ENCODE measurements at places on chromosomes 7 and 10.

DNA sequence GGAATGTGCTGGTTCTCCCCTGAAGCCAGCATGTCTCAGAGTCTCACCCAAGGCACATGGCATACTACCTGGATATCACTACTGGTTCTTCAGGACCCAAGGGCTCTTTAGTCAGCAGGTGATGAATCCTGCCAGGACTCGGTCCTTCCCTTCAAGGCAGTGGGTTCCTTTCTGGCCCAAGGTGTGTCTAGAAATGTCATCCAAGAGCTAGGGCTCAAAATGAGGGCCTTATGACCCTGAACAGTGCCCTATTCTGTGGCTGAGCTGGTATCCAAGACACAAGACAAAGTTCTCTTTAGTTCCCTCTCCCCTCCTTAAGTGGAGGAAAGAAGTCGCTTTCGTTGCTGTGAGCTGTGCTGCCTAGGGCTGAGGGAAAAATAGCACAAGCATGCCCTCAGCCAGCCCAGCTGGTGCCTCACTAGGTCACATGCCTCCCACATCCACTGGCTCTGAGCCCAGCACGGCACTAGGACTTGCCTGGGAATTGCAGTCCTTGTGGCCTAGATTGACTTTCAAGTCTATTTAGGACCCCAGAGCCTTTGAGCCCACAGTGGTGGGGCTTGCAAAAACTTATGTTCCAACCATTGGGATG lies 106.0 kb downstream of the BMS1 start:
- no peak for DNase-seq

DNA sequence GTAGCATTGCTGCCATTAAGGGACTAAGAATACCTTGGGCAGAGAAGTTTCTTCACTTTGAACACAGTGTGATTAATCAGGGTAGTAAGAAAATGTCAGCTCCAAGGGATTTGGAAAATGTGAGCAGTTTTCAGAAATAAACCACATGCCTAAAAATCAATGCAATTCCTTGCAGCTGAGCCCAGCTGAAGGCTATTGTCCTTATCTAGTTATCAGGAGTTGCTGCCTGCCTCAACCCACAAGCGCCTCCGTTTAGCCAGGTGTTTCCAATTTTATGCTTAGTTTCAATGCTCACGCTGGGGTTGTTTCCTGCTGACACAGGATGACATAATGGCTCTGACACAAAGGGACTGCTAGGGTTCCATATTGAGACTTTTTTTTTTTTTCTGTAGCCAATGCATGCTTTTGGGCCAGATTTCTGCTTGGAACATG lies 132.3 kb upstream of the ANK3 start:
- no peak for DNase-seq

- DNase-seq: no peak
Observed at GRCh38 chr10:125300937-125301336, 140.6 kb upstream of the CTBP2 start.

- no peak for DNase-seq
Observed at GRCh38 chr10:123382491-123382890, 228.3 kb downstream of the BUB3 start.

GRCh38 chr7:43353902-43354301 lies 229.0 kb upstream of the STK17A start:
- DNase-seq: no peak

DNA sequence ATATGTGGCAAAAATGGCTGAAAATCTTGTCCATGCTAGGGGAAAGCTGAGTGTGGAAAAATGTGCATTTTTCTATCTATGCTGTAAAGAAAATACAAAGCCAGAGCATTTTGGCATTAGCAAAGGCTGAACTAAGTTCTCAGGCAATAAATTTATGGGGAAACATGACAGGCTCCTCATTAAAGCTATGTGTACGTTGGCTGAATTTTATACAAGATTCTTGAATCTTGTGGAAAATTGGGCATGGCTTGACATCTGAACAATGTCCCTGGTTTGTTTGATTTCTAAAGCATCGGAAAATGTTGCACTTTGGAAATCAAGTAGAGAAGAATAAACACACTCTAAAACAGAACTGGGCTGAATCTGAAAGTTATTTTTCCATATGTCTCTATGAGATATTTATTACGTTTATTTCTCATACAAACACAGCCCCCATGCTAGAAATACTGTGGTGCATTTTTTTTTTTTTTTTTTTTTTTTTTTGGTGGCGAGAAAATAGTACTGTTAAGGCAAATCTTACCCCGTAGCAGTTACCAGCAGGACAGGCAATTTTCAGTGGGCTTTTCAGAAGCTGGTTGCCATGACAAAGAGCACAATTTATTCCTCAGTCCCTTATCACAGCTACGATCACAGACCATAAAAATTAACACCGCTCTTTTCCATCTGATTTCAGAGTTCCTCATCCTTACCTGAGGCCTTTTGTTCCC lies 16.9 kb downstream of the CPA1 start:
- no peak for DNase-seq

GRCh38 chr10:68871731-68872342 lies 29.3 kb upstream of the DDX50 start:
- DNase-seq: no peak

- DNase-seq: no peak
Observed at GRCh38 chr7:27161214-27161720, 4.1 kb downstream of the HOXA9 start.

DNA sequence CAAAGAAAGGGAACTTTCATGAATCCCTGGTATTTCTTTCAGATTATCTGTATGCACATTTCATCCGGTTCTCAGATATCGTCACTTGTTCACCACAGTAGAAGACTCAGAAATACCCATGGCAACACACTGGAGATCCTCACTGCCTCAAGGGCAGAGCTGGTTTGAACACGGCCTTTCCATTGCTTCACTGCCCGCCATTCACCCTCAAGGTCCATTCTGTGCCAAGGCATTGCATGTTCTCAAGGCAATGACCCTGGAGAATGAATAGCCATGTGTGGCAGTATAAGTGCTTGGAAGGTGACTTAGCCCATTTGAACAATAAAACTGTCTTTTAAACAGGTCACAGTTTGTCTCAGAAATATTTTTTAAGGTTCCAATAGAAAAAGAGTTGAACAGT lies 606.5 kb downstream of the IPMK start:
- no peak for DNase-seq

DNA sequence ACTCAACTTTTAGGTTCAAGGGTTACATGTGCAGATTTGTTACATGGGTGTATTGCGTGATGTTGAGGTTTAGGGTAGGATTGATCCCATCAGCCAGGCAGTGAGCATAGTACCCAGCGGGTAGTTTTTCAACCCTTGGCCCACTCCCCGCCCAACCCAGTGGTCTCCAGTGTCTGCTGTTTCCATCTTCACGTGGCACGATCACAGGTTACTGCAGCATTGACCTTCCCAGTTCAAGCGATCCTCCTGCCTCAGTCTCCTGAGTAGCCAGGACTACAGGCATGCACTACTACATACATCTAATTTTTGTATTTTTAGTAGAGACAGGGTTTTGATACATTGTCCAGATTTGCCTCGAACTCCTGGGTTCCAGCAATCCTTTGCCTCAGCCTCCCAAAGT lies 905.7 kb upstream of the ZNF722 start:
- no peak for DNase-seq

DNA sequence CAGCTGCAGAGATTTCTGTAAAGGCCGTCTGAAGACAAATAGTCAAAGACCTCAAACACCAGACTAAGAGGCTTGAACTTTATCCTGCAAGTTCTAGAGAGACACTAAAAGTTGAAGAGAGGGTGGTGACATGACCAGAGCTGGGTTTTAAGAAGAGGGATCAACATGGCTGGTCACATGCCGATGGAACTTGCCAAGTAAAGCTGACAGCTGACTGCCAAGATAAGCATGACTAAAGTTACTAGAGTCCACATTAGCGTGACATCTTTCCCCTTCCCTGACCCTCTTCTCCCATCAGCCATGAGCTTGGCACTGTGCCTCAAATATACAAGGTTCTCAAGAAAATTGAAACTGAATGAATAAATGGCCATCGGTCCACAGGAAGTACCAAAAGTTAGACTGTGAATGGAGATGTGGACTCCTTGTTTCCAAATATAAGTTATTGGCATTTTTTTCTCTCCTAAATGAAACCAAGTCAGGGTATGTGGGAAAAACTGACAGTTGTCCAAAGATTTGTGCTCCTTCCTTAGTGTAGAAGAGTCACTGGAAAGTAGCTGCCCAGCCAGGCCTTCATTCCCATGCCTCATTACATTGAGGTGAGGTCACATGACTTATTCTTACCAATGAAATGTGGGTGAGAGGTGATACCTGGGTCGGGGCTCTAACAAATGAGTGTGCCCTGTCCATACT lies 24.5 kb downstream of the XPNPEP1 start:
- DNase-seq: no peak

- DNase-seq: no peak
Observed at GRCh38 chr7:64618785-64619456, 47.0 kb upstream of the ZNF107 start.

- DNase-seq: no peak
Observed at GRCh38 chr10:5491477-5491876, 7.9 kb downstream of the CALML5 start.

DNA sequence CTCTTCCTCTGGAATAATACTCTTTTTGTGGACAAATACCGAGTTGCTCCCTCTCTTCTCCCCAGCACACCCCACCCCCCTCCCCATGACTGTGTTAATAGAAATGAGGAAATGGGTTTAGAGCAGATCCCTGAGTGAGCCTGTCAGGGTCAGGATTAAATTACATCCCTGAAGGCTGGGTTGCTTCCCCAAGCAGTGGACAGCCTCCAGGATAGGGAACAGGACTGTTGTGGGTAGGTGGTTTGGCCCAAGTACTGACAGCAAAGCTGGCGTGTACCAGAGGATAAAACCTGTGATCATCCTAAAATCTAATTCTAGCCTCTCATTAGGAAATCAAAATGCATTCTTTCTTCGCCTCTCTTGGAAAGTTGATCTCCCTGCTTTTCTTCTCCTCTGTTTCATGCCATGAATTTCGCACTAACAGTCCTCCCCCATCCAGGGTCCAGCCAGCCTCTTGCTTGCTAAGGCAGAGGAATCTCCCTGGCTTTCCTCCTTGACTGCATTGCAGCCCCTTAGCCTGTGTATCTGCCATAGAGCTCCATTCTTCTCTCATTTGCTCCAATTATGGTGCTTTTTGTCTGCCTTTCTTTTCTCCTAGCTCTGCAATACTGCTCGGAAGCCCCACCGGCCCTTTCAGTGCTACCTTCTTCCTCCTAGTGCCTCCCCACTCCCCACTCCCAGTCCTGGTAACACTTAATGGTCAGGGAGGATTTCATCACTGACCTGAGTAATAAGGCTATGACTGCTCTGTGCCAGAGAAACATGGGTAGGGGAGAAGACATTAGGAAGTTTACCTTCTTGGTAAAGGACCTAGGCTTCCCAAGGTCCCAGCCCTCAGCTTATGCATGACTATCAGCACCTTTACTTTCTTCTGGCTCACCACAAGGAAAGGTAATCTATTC lies 8.4 kb downstream of the LRRC4 start:
- no peak for DNase-seq

GRCh38 chr7:139575338-139575680 lies 51.8 kb downstream of the CLEC2L start:
- no peak for DNase-seq

- no peak for DNase-seq
Observed at GRCh38 chr10:31121757-31122577, 90.3 kb upstream of the ZNF438 start.

- no peak for DNase-seq
Observed at GRCh38 chr7:5284304-5285281, 1.9 kb downstream of the SLC29A4 start.

DNA sequence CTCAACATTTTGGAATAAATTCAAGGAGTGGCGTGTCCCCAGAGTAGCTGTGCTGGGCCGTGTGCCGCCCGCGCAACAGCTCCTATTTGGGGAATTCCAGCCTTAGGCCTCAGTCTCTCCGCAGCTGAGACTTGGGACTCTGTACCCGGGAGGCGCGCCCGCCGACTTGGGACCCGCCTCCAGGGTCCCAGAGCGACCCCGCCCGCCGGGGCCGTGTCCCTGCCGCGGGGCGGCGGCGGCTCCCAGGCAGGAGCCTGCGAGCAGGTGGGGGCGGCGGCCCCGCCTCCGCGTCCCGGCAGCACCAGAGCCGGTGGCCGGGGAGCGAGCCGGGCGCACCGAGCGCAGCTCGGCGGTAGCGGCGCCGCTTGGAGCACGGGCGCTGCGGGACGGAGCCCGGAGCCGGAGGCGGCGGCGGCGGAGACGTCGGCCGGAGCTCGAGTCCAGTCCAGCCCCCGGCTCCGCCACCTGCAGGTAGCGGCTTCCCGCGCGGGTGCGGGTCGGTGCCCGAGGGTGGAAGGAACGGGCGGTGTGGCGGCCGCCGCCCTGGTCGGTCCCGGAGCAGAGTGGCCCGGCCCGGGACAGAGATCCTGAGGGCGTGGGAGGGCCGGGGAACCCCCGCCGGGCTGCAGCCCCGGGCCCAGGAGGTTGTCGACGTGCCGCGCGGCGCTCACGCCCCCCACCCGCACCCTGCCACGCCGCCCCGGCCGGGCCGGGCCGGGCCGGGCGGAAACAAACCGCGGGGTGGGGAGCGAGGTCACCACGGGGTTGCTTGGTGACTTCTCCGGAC lies at the start of gene WIPF3:
Gene WIPF3, plus strand, starts transcription at position 301 of the 787 bp plus-strand sequence. CDS start 28,217 bp downstream, outside the sequence.
- no peak for DNase-seq

- DNase-seq: no peak
Observed at GRCh38 chr10:19931894-19932590, 115.8 kb downstream of the PLXDC2 start.

DNA sequence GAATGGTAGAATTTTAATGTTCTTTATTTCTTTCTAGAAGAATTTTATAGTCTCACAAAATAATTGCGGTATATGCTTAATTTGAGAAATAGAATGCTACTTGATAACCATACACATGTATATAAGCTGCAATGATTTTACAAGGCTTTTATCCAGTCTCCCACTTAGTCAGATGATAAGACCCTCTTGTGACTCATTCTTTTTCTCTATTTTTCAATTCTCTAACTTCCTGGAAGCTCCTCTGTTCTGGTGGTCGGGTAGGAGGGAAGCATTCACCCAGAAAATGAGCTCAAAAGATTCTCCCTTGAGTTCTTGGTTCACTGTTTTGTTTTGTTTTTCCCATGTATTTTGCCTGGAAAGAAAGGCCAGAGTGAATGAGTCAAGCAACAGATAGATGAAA lies 546.6 kb downstream of the INHBA start:
- no peak for DNase-seq

GRCh38 chr10:33015761-33016547 lies 57.9 kb upstream of the ITGB1 start:
- no peak for DNase-seq

- no peak for DNase-seq
Observed at GRCh38 chr7:69060516-69060915, 537.8 kb upstream of the AUTS2 start.

- no peak for DNase-seq
Observed at GRCh38 chr7:150481186-150481920, 30.9 kb downstream of the GIMAP8 start.

DNA sequence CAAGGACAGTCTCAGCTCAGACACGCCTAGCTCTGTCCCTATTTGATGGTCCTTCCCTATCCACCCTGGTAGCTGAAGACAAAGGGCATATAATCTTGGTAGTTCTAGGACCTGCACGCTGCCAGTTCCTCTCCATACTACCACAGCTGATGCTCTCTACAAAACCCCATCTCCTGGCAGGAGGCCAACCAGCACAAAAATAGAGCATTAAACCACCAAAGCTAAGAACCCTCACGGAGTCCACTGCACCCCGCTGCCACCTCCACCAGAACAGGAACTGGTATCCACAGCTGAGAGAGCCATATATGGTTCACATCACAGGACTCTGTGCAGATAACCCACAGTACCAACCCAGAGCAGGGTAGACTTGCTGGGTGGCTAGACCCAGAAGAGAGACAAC lies 299.4 kb downstream of the LRRTM3 start:
- DNase-seq: no peak

GRCh38 chr7:99461221-99461620 lies 4.7 kb downstream of the ATP5MF start:
- no peak for DNase-seq

- no peak for DNase-seq
Observed at GRCh38 chr7:153902862-153903261, 149.3 kb upstream of the DPP6 start.

Data from bone marrow (tissue), 2 donors.